Inflammatory macrophage treated with lipopolysaccharide for 4 hours (primary cell): ENCODE measurements at places on chromosomes 3 and 15.

DNA sequence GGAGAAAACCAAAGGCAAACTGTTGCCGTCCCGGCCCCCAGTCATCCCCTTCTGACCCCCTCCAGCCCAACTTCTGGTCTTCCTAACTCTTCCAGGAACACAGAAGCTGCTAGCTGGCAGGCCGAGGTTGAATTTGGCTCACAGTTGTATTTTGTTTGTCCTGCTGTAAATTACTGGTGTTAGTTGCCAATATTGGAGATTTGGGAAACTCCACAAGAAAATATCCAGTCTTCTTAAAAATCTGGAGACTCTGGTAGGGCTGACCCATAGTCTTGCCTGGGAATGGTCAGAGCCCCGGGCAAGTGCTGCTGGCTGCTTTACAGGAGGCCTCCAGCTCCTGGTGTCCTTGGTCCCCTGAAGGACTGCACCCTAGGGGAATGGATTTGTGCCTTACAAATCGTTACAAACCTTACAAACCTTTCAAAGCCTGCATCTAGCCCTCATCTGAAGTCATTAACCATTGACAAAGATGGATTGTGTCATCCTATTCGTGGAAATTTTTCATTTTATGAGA, 112.0 kb upstream of the MCTP2 start:
- no peak for DNase-seq

GRCh38 chr3:111031538-111031937, 40.1 kb upstream of the NECTIN3 start:
- no peak for DNase-seq

DNA sequence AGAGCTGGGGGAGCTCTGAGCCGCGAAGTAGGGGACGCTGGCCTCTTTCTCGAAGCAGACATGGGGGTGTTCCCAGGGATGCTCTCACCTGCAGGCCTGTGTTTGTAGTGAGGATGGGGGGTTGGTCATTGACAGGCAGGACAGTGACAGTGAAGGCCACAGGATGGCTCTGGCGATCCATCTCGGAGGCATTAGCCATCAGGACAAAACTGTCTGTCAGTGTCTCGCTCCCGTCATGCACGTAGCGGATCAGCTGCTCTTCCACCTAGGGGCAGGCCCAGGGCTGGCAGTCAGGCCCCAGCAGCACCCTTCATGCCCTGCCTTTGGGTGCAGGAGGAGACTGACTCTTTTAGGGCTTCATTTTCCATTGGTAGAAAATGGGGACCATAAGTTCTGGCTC, 28.0 kb downstream of the CSPG4 start:
- no peak for DNase-seq

GRCh38 chr3:157789162-157789561, 285.9 kb upstream of the VEPH1 start:
- no peak for DNase-seq

DNA sequence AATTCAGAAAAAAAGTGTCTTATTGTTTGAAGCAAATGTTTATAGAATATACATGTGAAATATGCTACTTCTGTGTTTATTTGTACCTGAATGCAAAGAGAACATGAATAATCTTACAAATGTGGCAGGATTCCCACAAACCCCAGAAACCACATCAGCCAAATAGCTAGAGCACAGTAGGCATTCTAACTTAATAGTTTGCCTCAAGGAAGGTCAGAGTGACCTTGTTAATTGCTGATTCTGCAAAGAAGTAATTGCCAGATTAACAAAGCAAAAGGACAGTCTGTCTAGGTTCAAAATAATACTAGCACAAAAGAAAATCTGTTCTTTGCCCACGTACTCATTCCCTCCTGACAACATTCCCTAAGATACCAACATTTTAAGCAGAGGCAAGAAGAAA, 604.0 kb downstream of the PYDC2 start:
- DNase-seq = no peak

DNA sequence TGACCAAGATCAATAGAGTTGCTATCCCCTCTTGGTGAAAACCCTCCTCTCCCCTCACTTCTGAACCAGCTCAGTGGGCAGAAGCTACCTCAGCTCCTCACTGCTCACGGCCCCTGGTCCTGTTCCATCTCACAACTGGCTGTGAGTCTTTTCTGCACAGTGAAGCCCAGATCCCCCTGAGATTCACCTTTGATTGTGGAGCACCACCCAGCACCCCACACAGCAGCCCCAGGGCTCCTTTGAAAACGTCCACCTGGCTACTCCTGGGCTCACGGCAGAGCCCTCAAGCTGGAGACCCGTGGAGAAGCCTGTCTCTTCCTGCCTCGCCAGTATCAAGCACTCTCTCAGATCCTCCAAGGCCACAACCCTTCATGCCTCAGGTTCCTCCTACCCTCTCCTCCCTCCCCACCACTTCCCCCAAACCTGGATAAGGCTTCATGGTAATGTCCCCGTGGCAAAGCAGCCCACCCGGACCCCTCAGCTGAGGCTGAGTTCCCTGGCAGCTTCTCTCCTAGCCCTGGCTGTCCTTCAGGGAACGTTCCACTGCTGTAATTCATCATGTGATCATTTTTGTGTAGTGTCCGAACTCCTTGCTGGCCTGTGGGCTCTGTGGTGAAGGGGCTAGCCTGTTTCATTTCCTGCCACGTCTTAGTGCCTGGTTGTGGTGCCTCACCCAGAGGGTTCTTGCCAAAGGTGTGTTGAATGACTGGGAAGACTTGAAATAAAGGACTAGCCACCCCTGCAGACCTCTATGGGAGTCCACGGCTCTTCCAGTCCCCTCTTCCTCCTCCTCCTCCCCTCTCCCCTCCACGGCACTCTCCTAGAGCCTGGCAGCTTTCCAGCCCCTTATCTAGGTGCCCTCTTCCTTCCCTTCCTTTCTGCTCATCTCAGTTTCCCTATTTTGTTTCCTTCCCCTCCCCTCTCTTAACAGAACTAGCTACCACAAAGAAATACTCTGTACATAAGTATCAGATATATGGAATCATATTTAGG, 44.5 kb downstream of the KY start:
- DNase-seq = no peak

- no peak for DNase-seq
Measured at GRCh38 chr3:197222937-197223370, 75.5 kb downstream of the DLG1 start.

GRCh38 chr3:50357481-50357880, 1.8 kb downstream of the TMEM115 start:
- DNase-seq = peak; percentile 60

GRCh38 chr3:37577697-37578096, 284.0 kb upstream of the CTDSPL start:
- peak; percentile 8 for DNase-seq

GRCh38 chr3:177145954-177146353, 51.3 kb downstream of the TBL1XR1 start:
- DNase-seq = no peak

GRCh38 chr3:183172051-183172639, 9.6 kb upstream of the LAMP3 start:
- no peak for DNase-seq

GRCh38 chr15:80467311-80467714, 63.1 kb downstream of the ARNT2 start:
- no peak for DNase-seq

- no peak for DNase-seq
Measured at GRCh38 chr15:80404761-80405553, 775 bp downstream of the ARNT2 start.

DNA sequence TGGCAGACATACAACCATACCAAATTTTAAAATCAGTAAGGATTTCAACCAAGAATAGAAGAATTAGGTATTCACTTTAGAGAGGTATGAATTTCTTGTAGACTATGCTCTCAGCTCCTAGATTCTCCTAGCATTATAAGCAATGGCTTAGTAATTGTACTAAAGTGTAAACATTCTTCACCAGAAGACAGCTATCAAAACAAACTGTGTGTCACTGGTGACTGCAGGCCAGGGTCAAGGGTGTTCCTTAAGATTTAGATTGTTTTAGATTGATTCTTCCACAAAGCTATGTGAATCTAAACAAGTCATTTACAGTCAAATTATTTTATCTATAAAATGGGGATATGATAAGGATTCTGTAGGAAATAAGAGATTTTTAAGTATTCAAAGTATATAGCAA, 23.1 kb upstream of the GP5 start:
- DNase-seq = no peak

- DNase-seq = peak; percentile 83
Measured at GRCh38 chr3:177589911-177590381, 392.7 kb upstream of the TBL1XR1 start.
